ENCODE measurements at places on chromosomes 4 and X. TPM values are rescaled to one million over a fixed set of nuclear protein-coding genes. Genes with fewer than 3 reads are reported as not detected.

GRCh38 chr4:118983293-118983692 is 94.6 kb downstream of the SYNPO2 start:
- no peak for DNase-seq

GRCh38 chrX:10173331-10173900 is 16.6 kb downstream of the CLCN4 start:
- DNase-seq, result peak; percentile 85

DNA sequence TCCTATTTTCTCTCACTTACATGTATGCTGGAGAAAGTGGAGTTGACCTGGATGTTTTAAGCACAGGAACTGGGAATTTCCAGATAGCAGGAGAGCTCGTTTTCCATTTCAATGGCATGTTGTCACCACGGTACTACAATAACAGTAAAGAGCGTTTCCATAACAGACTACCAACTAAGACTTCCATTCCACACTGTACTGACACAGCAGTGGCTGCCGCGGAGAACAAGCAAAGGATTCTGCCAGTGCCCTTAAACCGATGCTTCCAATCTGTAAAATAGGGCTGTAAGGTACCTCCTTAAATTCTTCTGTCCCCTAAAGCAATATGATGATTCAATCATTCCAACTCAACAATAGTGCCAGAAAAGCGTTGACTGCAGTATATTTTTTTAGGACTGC is 143.9 kb downstream of the KLHL13 start:
- DNase-seq, result no peak

The VEGFD gene
- polyA plus RNA-seq, result 0.53 TPM

DNA sequence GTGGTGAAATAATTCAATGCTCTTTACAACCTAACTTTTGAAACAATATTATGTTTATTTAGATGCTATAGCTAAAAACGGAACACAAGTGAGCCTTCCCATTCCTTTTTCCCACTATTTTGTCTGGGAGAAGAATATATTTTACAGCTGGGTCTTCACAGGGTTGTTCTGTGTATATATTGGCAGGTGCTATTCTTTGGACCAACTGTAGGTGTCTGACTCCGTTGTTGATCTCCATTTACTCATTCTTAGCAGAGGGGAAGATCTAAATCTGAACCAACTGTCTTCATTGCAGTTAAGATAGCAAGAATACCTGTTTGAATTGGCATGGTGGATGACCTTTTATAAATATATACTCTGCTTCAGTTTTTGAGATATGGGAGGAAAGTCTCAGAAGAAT is 257.4 kb downstream of the CFAP299 start:
- no peak for DNase-seq

The GUCY1B1 gene
- polyA plus RNA-seq, result 59.1 TPM

GRCh38 chr4:38804654-38805295 is at the start of gene TLR1:
TSS of gene TLR1 (minus strand) at chr4:38804791. CDS start at chr4:38798831, 5,960 bp downstream.
- peak; percentile 52 for DNase-seq

DNA sequence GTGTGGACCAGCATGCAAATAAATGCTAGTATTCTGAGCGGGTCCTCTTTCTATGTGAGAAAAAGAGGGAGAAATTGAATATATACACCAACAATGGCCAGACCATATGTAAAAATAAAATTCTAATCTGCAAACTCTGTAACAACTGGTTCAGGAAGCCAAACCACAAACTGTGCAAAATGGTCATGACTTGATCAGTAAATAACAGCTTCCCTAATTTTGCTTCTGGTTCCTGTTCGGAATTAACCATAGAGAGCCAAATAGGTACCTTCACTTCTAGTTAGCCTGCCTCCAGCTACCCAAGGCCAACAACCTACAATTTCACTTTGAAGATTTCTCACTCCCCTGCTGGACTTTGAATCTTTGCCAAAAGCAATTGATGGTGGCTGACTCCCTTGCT is 1313.2 kb downstream of the ADGRL3 start:
- no peak for DNase-seq

The KLF8 gene
- polyA plus RNA-seq, result 5.7 TPM

DNA sequence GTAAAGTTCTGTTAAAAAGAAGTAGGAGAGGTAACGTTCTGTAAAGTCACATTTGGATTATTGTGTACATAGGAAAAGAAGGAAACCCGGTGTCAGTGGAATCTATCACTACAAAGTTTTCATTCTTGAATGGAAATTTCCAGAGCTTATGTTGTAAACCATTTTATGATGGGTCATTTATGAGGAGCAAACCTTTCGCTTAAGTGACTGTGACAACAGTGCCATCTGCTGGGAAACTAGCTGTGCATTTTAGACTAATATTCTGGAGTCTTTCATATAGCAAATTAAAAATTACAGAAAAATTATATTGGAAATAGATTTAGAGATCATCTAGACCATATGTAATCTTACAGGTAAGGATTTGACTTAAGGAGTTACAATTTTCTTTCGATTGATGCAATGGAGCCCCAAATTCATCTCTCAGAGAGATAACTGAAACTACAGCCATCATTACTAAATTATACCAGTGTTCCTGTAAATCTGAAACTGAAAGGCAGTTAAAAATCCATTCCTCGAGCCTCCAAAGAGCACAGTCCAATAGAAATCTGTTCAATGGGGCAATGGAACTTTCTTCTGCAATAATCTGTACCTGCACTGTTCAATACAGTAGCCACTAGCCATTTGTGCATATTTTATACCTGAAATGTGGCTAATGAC is 26.9 kb downstream of the ASB9 start:
- peak; percentile 12 for DNase-seq

DNA sequence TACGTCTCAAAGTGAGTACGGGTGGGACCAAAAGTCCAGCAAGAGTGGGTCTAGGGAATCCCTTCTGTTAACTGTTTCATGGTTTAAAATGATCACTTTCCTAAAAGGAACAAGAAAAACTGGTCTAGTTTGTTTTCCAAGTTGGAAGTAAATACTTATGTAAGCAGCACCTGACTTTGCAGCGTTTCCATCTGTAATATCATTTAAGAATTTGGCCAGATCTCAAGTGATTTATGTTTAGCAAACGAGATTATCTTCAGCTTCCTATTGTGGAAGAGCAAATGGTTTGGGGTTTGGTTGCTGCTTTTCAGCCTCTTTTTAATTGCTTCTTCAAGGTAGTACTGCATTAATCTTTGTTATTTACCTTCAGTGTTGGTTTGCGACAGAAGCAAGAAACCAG is 50.4 kb downstream of the FHIP1A start:
- peak; percentile 11 for DNase-seq

The NFXL1 gene
- 27.6 TPM for polyA plus RNA-seq

The MAGEA8 gene
- polyA plus RNA-seq, result 0.29 TPM

The CNKSR2 gene
- 1.1 TPM for polyA plus RNA-seq

The NKX6-1 gene
- polyA plus RNA-seq, result 0.09 TPM

The PDZD4 gene
- polyA plus RNA-seq, result 11.7 TPM

DNA sequence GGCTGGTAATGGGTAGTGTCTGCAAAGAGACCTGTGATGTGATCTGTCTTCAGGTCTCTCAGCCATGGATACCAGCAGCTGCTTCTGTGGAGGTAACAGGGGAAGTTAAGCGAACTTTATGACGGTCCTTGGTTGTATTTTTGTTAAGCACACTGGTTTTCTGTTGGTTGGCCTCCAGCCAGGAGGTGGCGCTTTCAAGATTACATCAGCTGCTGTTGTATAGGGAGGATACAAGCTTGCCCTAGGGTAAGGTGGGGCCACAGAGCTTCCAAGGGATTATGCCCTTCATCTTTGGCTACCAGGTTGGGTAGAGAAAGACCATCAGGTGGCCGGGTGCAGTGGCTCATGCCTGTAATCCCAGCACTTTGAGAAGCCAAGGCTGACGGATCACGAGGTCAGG is 834.2 kb upstream of the GALNTL6 start:
- DNase-seq, result no peak

- DNase-seq, result no peak
These were observed 228.5 kb downstream of the STIM2 start for GRCh38 chr4:27089186-27089585.

DNA sequence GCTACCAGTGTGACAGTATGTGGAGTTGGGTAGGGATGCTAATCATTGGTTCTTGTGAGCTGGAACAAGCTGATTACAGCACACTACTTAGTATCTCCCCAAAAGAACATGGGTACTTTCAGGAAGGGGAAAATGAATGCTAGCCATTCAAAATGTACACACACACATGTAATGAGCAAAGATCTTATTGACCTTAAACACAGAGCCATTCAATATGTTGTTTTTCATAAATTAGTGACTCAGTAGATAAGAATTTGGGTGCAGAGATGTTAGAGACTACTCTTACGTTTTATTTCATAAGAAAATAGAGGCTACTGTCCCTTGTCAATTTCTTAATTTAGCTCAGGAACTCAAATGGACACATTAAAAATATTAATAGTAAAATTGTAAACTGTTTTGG is 509.5 kb upstream of the ATOH1 start:
- no peak for DNase-seq

- DNase-seq, result no peak
These were observed 55.6 kb downstream of the CLDN34 start for GRCh38 chrX:10022580-10023245.

GRCh38 chr4:1644891-1645657 is 39.0 kb downstream of the FAM53A start:
- DNase-seq, result peak; percentile 41

The SPINK2 gene
- not detected for polyA plus RNA-seq

Data from renal pelvis (tissue), 12 donors.